ENCODE measurements at places on chromosomes 4 and X. TPM values are rescaled to one million over a fixed set of nuclear protein-coding genes. Genes with fewer than 3 reads are reported as not detected.
A peak's percentile ranks its signal among the peaks of the same experiment; 100 is the strongest.

DNA sequence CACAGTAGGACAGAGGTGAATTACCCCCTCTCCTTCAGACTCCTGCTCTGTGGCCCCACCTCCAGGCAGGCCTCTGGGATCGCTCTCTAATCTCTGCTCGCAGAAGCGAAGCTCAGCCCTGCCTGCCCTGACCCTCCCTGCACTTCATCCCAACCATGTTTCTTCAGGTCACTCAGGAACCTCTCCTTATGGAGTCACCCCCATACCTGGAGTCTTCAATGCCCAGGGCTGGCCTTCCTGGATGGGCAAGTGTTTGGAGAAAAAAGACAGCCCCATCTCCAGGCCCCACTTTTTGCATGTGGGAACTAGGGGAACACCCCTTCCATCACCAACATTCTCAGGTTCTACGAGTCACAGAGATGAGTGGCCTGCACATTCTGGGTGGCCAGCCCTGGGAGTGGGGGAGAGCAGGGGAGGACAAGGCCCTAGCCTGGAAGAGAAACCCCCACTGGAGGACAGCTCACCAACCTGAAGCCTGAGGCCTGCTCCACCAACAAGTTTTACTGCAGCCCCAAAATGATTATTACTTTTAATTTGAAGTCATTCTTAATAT is 90.8 kb downstream of the PPP2R2C start:
- DNase-seq: no peak
- no peaks in the 10 kb centered on the region for H3K27me3 ChIP-seq
- no peaks in the 10 kb centered on the region for H3K36me3 ChIP-seq
- H3K4me1 ChIP-seq: no peaks in the 10 kb centered on the region
- H3K27ac ChIP-seq: no peak overlapping the region
- no peak overlapping the region for H3K4me3 ChIP-seq

DNA sequence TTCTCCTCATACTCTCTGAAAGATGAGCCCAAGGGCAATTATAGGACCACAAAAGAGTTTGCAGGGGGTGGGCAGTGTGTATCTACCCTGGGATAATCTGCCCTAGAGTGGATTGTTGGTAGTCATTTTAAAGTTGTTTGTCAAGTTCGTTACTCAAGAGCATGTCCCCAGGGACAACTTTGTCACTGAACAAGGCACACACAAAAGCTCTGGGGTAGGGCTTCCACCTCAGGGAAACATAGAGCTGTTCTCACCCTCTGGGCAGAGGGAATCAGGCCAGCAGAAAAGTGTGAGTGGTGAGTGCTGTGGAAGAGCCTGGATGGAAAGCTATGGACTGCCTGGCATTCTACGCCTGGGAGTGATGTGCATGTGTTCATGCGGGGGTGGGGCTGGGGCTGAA is 23.3 kb upstream of the LEF1 start:
- H3K4me1 ChIP-seq: no peaks in the 10 kb centered on the region
- H3K4me3 ChIP-seq: no peak overlapping the region
- H3K27me3 ChIP-seq: no peaks in the 10 kb centered on the region

TDO2 gene
- not detected for polyA plus RNA-seq

- no peak overlapping the region for H3K27ac ChIP-seq
- no peak for DNase-seq
- no peaks in the 10 kb centered on the region for H3K27me3 ChIP-seq
- no peaks in the 10 kb centered on the region for H3K36me3 ChIP-seq
- no peak overlapping the region for H3K4me3 ChIP-seq
Observed at GRCh38 chrX:15170927-15171326, 99.0 kb downstream of the ASB9 start.

ADH1B gene
- polyA plus RNA-seq: not detected

- no peaks in the 10 kb centered on the region for H3K36me3 ChIP-seq
- no peak overlapping the region for H3K27ac ChIP-seq
- H3K4me1 ChIP-seq: no peaks in the 10 kb centered on the region
- H3K27me3 ChIP-seq: no peaks in the 10 kb centered on the region
- no peak overlapping the region for H3K4me3 ChIP-seq
Observed at GRCh38 chr4:61532336-61533000, 332.3 kb downstream of the ADGRL3 start.

DNA sequence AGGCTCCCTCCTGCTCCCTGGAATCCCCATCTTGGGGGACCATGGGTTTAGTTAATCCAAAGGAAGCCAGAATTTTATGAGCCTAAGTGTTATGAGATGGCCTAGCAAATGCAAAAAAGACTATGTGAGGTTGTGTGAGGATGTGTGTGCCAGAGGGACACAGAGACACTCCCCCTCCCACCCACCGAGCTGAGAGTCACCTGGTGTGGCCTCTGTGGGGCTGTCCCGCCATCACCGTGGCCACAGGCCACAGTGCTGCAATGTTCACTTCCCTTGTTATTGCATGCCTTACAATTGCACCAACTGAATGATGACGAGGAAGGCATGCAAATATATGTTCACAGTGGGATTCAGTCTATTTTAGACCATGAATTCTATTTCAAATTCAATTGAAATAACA is 601 bp upstream of the FGFBP2 start:
- no peak overlapping the region for H3K27ac ChIP-seq
- no peak for DNase-seq
- peaks cover 5% of the 10 kb centered on the region for H3K4me1 ChIP-seq
- no peaks in the 10 kb centered on the region for H3K27me3 ChIP-seq

TBC1D9 gene
- polyA plus RNA-seq: 0.13 TPM

DNA sequence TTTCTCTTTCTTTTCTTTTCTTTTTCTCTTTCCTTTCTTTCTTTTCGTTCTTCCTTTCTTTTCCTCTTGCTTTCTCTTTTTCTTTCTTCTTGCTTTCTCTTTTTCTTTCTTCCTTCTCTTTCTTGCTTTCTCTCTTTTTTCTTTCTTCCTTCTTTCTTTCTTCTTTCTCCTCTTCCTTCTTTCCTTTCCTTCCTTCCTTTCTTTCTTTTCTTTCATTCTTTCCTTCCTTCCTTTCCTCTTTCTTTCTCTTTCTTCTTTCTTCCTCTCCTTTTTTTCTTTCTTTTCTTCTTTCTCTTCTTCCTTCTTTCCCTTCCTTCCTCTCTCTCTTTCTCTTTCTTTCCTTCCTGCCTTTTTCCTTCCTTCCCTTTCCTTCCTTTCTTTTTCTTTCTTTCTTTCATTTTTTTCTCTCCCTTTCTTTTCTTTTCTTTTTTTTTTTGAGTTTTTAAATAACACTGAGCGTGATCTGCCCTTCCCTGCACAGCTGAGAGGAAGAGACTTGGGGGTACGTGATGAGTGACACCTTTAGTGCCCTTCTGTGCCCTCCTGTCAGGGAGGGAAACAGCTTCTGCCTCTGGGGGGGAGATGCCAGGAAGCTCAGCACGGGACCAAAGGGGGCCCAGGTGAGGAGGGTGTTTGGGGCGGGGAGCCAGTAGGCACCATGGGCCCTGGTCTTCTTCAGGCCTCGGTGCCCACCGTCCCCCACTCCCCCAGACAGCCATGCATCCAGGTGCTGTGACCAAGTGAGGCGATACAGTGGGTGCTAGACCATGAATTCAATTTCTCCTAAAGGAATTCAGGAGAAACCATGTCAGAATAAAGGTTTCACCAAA is 36.6 kb upstream of the CDKN2AIP start:
- no peak for DNase-seq
- peak overlapping the region; percentile 78 for H3K4me3 ChIP-seq
- H3K4me1 ChIP-seq: no peaks in the 10 kb centered on the region
- no peaks in the 10 kb centered on the region for H3K27me3 ChIP-seq
- no peaks in the 10 kb centered on the region for H3K36me3 ChIP-seq

DNA sequence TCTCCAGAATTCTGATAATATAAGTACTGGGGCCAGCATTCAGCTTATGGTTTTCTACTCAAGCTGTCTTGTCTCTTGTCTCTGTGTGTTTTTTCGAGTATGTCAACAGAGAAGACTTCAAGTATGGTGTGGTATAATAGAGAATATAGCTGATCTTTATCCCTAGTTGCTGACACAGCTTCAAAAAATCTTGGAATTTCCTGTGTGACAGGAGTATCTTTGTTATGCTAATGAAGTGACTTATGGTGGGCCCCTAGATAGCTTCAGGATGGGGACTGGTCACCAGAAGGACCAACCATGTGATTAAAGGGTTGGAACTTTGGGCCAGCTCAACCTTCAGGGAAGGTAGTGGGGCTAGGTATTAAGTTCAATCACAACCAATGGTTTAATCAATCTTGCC is 2.9 kb downstream of the GPRASP3 start:
- no peak overlapping the region for H3K4me3 ChIP-seq
- DNase-seq: no peak
- H3K4me1 ChIP-seq: no peaks in the 10 kb centered on the region
- H3K27me3 ChIP-seq: no peaks in the 10 kb centered on the region

IL1RAPL1 gene
- polyA plus RNA-seq: not detected

GRCh38 chrX:21972721-21973120 is 32.2 kb downstream of the SMS start:
- H3K27me3 ChIP-seq: no peaks in the 10 kb centered on the region
- peak; percentile 48 for DNase-seq
- H3K36me3 ChIP-seq: peaks cover 4% of the 10 kb centered on the region
- H3K4me1 ChIP-seq: peaks cover 10% of the 10 kb centered on the region
- no peak overlapping the region for H3K4me3 ChIP-seq

- no peak overlapping the region for H3K4me3 ChIP-seq
- DNase-seq: no peak
- H3K36me3 ChIP-seq: no peaks in the 10 kb centered on the region
Observed at GRCh38 chrX:11423362-11423818, 130.2 kb downstream of the AMELX start.

SLC38A5 gene
- polyA plus RNA-seq: 9.7 TPM

LEF1 gene
- polyA plus RNA-seq: 637 TPM

DNA sequence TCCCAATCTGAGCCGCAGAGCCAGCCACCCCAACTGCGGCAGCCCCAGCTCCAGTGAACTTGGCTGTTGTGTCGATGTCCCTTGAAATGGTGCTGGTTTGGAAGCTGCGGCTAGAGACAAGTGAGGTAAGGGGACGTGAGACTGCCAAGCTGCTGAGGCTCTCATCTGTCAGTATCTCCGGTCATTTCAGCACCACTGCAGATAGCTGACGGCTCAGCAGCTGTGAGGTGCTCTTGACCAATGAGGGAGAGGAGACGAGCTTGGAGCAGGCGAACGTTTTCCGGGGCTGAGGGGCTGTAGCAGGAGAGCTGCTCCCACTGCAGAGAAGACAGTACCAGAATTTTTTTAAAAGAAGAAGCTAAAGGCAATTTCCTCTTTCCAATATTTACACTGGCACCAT is 175.5 kb upstream of the CASK start:
- H3K27me3 ChIP-seq: no peaks in the 10 kb centered on the region
- H3K27ac ChIP-seq: no peak overlapping the region
- no peak overlapping the region for H3K4me3 ChIP-seq
- no peak for DNase-seq

DNA sequence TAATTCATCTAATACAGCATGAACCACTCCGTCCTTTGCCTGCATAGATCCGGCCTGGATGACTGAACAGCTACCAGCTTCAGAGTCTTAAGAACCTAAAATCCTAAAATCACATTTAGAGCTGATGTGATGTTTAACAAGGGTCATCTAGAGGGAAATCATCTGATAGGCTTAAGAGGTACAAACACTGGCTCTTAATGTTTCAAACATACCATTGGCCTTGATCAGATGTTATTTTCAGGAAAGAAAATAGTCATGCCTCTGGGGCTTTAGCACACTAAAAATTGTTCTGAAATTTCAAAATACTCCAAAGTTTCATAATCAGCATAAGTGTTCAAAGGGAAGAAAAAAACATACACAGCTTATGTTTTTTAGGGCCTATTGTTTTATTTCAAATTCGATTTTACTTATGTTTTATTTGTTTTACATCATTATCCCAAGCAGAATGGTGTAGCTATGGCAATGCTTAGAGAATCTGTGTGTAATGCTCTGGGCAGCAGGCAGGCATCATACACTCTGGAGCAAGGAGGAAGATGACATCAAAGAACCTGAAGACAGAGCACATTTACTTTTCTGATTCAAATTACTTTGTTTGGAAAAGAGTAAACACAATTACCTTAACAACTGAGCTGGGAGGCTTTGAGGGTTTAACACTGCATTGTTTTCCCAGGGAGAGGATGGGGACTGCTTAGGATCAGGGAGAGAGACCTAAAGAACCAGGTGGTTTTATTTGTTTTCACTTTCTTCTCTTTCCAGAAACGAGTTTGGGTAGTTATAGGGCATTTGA is 25.3 kb upstream of the LEF1 start:
- H3K4me3 ChIP-seq: no peak overlapping the region
- H3K27ac ChIP-seq: no peak overlapping the region
- no peaks in the 10 kb centered on the region for H3K27me3 ChIP-seq
- no peak for DNase-seq
- H3K4me1 ChIP-seq: peaks cover 8% of the 10 kb centered on the region
- no peaks in the 10 kb centered on the region for H3K36me3 ChIP-seq

INTS6L gene
- 5.9 TPM for polyA plus RNA-seq

DNA sequence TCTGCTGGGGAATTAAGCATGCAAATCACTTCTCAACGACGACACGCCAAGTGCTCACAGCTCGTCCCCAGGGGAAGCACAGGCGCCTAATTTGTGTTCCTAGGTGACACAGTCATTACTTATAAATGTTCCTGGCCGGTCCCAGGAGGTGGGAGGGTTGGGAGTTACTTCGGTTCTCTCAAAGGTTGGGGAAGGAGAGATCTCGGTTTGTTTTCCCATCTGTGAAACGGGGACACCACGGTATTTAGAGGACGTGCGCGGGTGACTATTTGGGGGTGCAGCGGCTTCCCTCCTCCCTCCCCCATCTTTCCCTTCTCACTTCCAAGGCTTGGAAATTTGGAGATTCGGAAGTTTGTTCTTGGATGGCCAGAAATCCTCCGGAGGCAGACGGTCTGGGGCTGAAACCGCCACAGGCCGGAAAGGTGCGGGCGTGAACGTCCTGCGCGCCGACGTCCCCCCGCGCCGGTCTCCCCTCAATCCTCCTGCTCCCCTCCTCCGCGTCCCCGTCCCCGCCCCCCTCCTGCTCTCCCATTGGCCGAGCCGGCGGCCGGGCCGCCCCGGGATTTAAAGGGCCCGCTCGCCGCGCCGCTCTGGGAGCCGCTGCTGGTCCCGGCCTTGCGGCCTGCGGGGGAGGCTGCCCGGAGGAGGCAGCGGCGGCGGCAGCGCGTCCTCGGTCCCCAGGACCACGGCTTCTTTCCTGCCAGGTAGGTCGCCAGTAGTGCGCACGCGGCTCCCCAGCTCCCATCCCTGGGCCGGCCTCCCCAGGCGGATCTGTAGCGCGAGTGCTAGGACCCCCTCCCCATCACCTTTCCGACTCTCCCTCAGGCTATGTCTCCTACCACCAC is at the start of gene PORCN:
Gene PORCN, plus strand, starts transcription at position 593 of the 845 bp plus-strand sequence. CDS start 829 bp downstream, outside the sequence.
- H3K27me3 ChIP-seq: no peaks in the 10 kb centered on the region
- peak within 1 kb of the TSS; percentile 71 for H3K4me3 ChIP-seq
- peak within 1 kb of the TSS; percentile 85 for H3K27ac ChIP-seq
- peaks cover 4% of the 10 kb centered on the region for H3K4me1 ChIP-seq

- no peak overlapping the region for H3K27ac ChIP-seq
- no peak overlapping the region for H3K4me3 ChIP-seq
- no peak for DNase-seq
- H3K36me3 ChIP-seq: no peaks in the 10 kb centered on the region
Observed at GRCh38 chrX:46865281-46865680, 28.4 kb downstream of the RP2 start.

Measured in naive thymus-derived CD4-positive, alpha-beta T cell (primary cell).